AG08395 (cell line): ENCODE measurements at places on chromosomes 4 and X.
A peak's percentile ranks its signal among the peaks of the same experiment; 100 is the strongest.

DNA sequence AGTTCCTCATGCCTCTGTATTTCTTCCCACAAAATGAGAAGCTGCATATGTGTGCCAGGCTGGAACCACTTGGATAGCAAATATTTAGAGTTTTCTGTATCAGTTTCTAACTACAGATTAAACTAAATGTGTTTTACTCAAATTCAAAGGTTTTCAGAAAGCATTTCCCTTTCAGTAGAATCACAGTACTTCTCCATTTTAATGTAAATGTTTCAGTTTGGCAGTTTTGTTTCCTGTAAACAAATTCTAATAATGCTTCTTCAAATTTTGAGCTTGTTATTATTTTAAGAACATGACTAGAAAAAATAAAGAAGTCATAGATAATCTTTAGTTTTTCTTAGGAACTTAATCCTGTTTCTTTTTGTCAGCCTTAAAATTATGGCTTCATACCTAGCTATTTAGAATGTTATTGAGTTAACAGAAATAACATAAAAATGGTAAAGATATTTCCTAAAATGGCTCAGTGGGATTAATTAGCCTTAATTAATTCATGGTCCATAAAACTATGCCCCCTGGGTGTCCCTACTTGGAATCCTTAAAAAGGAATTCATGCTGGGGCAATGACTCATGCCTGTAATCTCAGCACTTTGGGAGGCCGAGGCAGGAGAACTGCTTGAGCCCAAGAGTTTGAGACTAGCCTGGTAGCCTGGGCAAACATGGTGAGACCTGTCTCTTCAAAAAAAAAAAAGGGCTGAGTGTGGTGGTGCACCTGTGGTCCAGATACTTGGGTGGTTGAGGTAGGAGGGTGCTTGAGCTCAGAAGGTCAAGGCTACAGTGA lies 83.8 kb upstream of the GPR34 start:
- DNase-seq: no peak

- DNase-seq: no peak
These were observed 761.8 kb downstream of the FAM133A start for GRCh38 chrX:94435799-94436198.

DNA sequence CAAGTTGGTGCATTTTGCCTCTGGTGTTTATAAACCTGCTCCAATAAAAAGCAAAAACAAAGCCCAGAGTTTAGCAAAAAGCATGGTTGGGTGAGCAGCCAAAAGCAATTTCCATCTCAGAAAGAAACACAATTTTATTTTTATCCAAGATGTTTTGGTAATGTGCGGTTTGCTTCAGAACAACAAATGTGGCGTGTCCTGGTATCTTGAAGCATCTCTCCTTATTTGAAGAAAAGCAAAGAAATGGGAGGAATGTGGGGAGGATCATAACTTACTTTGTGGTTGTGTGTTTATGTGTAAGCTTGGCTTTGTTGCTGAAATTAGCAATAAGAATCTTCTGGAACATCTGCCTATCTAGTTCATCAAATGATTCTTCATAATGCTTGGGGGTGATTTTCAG lies 88.3 kb upstream of the DDX3X start:
- DNase-seq: peak; percentile 67

- DNase-seq: no peak
These were observed 51.4 kb upstream of the VCX3B start for GRCh38 chrX:8413279-8413678.

GRCh38 chrX:133046601-133047000 lies 50.3 kb downstream of the USP26 start:
- no peak for DNase-seq

GRCh38 chr4:14272206-14272605 lies 644.7 kb upstream of the BOD1L1 start:
- DNase-seq: no peak

DNA sequence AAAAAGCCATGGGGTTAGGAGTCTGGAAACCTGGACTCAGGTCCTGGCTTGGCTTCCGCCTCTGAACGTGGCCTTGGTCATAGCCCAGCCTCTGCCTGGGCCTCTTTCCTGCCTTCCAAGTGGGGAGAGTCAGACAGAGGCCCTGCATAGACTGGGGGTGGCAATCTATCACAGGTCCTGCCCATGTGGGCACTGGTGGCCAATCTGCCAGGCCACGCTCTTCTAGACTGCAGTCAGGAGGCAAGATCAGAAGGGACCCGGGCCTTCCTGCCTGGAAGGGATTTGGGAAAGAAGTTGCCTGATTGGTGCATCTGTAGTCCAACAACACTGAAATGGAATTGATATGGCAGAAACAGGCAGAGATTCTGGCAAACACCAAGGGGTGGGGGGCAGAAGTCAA lies 46.1 kb downstream of the CNGA2 start:
- no peak for DNase-seq

GRCh38 chr4:17204908-17205307 lies 306.5 kb upstream of the LDB2 start:
- DNase-seq: no peak

- no peak for DNase-seq
These were observed 74.1 kb downstream of the EVC start for GRCh38 chr4:5784960-5785611.

DNA sequence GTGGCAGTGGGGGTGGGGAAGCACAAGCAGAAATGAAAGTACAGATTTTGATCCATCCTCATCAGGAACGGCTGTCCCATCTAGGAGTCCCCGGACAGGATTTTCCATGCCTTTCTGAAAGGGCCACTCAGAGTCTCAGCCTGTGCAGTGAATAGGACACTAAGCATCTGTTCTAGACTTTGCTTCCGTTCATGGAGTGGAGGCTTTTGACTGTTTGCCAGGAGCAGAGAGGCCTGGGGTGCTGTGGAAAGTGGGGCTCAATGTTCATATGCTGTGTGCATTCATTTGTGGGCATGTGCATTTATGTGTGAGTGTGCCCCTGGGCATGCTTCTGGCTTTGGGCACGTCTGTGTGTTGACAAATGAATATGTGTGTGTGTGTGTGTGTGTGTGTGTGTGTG lies 25.6 kb upstream of the MAMLD1 start:
- DNase-seq: no peak

GRCh38 chrX:101977106-101977505 lies 45.3 kb upstream of the ZMAT1 start:
- DNase-seq: no peak

GRCh38 chrX:124231451-124231759 lies 101.1 kb upstream of the TEX13D start:
- no peak for DNase-seq

DNA sequence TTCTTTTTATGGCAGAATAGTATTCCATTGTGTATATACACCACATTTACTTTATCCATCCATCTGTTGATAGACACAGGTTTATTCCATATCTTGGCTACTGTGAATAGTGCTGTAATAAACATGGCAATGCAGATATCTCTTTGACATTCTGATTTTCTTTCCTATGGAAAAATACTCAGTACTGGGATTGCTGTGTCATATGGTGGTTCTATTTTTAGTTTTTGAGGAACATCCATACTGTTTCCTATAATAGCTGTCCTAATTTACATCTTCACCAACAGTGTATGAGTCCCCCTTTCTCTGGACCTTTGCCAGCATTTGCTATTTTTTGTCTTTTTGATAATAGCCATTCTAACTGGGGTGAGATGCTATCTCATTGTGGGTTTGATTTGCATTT lies 73.5 kb downstream of the GPAT3 start:
- DNase-seq: no peak

- no peak for DNase-seq
These were observed 14.9 kb upstream of the IL3RA start for GRCh38 chrX:1321674-1322073.

DNA sequence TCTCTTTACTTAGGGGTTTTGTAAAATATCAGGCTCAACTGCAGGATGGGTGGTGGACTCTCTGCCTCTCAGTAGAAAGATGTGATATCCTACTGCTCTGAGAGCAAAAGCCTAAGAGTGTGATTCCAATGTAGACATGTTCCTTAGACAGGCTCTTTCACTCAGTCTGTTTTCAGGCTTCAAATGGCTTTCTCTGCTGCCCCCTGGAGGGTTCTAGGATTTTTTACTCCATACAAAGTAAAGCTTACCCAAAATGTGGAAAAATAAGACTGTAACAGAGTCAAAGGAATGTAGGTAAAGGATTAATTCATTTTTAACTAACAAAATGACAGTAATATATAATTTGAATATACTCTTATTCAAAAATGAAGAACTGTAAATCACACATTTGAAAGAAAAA lies 32.1 kb downstream of the ZGRF1 start:
- peak; percentile 83 for DNase-seq
